ENCODE measurements at places on chromosomes 11 and 22.

DNA sequence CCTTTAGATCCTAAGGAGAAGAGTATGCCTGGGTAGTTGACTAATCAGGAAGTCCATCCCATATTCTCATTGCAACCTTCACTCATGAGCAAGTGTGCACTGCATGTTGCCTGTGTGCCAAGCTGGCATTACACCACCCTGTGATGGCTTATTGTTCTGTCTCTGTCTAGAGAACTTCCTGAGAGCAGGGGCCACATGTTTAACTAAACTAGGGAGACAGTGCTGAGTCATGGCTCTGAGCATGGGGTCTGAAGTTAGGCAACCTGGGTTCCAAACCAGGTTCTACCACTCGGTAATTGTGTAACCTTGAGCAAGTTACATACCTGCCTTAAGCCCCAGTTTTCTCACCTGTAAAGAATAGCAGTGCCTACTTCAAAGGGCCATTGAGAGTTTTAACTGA lies 39.6 kb downstream of the CSNK2A3 start:
- no peak for DNase-seq

- no peak for DNase-seq
These were observed 4.3 kb upstream of the CCND1 start for GRCh38 chr11:69636512-69637197.

DNA sequence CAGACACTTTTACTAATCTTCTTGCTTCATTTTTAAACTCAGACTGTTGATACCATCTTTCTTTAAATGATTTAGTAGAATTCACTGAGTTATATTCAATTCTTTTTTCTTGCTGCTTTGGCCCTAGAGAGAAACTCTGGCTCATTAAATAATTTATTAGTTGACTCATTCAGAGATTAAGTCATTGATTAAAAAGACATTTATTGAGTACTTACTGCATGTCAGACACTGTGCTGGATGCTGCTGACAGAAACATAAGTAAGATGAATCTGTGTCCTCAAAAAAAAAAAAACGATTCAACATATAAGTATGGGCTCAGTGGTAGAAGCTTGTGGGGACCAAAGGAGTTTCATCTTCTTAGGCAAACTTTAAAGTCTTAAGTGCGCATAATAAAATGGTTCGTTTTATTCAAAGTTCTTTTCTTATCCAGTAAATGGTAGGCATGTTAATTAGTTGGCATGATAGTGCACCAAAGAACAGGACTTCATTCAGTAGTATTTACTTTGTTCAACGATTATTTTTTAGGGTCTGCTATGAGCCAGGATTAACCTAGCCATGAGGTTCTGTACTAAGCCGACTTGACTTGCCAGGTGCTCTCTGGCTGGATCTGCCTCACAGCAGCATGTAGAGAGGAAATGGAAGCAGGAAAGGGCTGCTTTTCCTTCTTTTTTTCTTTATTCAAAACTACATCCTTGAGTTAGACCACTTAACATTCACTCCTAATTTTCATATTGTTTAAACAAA lies 281.0 kb upstream of the CTSC start:
- DNase-seq = no peak

GRCh38 chr11:62443390-62444235 lies 24.8 kb downstream of the SCGB1A1 start:
- no peak for DNase-seq

GRCh38 chr22:20116376-20116950 lies 559 bp downstream of the RANBP1 start:
- DNase-seq = no peak

DNA sequence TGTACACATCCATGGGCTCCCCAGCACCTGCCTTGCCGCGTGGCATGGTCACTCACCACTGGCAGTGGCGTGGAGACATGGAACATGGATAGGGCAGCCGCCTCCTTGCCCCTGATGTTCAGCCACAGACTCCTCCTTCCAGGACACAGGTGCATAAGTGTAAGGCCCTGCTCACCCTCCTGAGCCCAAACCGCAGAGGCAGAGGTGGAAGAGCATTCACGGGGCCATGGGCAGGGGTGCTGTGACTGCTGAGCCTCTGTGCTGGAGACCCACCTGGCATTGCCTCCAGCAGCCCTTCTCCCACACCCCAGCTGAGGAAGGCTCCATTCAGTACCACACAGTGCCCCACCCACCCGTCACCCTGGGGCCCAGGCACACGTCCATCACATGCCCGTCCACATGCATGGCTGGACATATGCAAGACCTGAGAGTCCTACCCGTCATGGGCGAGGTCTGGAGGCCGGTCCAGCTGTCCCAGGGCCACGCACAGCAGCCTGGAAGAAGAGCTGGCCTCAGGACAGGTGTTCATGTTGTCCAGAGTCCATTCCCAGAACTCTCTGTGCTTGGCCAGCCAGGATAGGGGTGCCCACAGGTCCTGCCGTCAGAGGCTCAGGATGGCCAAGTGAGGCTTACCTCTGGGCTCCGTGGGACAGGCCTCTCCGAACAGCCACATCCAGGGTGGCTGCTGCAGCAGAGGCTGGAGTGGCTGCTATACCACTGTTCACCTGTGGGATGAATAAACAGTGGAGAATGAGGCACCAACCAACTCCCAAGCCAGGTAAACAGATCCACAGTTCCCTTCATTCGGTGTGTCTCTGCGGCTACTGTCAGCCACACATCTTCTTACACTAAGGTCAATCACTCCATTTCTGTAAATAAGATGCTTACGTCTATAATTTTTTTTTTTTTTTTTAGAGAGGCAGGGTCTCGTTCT lies 1.7 kb upstream of the TUBGCP6 start:
- DNase-seq = no peak

DNA sequence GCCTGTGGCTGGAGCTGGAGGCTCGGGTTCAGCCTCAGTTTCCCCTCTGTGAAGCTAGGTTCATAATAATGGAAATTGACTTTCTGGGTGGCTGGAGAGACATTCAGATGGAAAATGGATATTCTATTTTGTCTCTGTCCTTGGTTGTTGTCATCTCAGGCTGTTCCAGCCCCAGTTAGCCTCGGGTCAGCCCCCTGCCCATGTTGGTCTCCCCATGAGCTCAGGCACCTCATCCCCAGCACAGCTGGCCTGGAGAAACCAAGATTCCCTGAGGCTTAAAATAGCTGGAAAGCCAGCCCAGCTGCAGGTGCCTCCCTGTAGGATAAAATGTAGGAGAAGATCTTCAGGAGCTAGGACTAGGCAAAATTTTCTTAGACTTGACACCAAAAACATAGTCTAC lies 129.5 kb downstream of the MED15 start:
- DNase-seq = no peak
